Stimulated activated CD8-positive, alpha-beta memory T cell treated with anti-CD3 and anti-CD28 coated beads, Interleukin-4, amount 100 ng/mL, for 1 hour (primary cell): ENCODE measurements at places on chromosomes 1 and 21.

DNA sequence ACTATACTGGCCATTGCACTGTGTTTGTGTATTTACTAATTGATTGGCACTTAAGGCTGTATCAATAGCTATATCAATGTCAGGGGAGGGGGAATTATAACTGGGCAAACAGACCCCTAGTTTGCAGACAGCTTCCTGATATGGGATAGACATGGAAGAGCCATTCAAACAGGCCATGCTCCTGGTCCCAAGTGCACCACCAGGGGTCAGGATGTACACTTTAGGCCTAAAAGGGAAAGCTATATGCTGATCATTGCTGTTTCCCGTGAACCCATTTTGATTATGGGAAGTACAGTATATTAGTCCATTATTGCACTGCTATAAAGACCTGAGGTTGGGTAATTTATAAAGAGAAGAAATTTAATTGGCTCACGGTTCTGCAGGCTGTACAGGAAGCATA lies 124.9 kb upstream of the BACE2 start:
- DNase-seq = no peak

- DNase-seq = no peak
Measured at GRCh38 chr1:89887270-89887669, 66.4 kb downstream of the LRRC8D start.

DNA sequence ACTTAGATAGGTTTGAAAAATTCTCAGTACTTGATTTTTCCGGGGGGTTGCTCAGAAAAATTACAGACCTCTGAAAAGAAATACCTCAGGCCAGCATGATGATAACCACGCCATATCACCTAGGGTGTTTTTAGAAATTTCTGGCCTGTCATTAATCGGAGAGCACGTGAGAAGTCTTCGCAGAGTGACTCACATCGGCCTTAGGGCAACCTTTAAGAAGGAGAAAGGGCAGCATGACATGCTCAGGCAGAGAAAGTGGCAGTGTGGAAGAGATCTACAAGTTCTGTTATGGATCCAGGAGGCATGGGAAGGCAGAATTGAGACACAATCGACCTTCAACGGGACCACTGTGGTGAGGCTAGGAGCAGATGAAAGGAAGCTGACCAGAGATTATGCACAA lies 506.3 kb downstream of the LMO4 start:
- no peak for DNase-seq

DNA sequence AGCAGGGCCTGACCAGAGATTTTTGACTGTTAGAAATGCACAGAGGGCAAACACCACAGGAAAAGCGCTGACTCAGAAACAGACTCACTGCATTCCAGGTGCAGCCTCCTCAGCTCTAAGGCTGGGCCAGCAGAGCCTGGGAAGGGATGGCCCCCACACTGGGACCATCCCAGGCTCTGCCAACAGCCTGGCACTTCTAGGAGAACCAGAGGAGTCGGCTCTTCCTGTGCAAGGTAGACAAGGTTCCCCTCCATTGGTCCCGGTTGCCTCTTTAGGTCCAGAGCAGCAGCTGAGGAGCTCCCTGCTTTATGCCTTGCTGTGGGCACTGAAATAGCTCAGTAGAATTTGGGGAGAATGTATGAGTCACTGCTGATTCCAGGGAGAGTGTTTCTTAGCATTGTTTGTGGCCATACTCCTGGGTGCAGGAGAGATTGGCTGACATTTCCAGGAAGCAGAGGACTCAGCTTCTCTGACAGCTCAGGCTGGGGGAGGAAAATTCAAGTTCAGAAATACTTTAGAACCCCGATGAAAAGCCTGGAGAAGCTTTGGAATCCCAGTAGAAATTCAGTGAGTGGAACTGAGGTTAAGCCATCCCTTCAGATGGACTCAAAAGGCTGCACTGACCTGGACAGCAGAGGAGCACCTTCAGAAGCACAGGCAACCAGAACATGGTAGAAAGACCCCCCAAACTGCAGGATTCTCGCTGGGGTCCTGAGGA lies 19.7 kb downstream of the PRAMEF1 start:
- no peak for DNase-seq

GRCh38 chr1:108044318-108044717 lies 79.3 kb upstream of the VAV3 start:
- DNase-seq = no peak

GRCh38 chr1:43296207-43296606 lies 4.6 kb upstream of the TIE1 start:
- DNase-seq = no peak

- DNase-seq = no peak
Measured at GRCh38 chr1:14049965-14050364, 350.0 kb downstream of the PRDM2 start.

- no peak for DNase-seq
Measured at GRCh38 chr1:8404460-8405370, 86.8 kb downstream of the SLC45A1 start.

- DNase-seq = no peak
Measured at GRCh38 chr1:30738715-30739559, 15.6 kb upstream of the MATN1 start.

DNA sequence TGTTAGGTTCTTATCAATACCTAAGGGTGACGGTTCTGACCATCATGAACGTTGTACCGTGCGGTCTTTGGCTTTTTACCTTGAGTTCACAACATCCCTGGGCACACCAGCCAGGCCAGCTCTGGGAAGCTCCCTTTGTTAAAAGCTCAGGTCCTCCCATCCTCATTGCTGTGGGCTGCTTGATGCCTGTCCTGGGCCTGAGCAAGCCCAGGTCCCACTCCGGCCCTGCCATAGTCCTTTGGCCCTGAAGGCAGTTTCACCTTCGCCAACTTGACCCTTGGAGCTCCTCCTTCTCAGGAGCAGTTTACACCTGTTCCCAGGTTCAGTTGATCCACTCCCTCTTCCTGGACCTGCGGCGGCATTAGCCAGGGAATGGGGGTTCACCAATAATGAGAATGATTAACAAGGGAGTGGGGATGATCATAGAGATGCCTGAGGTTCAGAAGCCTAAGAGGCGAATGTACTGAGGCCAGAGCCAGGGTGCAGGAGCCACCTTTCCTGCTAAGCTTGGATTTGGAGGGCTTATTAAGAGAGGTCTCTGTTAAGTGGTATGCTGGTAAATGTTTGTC lies 40.2 kb downstream of the DHCR24 start:
- no peak for DNase-seq

- peak; percentile 48 for DNase-seq
Measured at GRCh38 chr1:40774266-40774998, 9.2 kb upstream of the KCNQ4 start.

GRCh38 chr1:106798991-106799390 lies 257.5 kb upstream of the PRMT6 start:
- no peak for DNase-seq

DNA sequence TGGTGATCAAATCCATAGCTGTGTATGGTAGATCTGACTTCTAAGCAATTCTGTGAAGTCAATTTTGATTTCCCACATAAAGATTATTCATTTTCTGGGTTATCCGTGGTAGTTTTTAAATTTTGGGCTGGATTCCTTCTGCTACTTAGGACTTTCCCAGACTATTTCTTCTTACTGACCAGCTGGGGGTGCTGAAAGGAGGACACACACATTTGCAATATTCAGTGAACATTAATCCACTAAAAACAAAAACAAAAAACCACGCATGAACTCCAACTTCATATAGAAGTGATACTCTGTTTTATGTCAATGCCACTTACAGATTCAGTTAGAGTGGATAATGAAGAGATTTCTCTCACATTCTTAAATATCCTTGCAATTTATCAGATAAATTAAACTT lies 105.4 kb downstream of the KCTD3 start:
- DNase-seq = no peak

GRCh38 chr1:204872262-204872881 lies 1.7 kb downstream of the NFASC start:
- no peak for DNase-seq

DNA sequence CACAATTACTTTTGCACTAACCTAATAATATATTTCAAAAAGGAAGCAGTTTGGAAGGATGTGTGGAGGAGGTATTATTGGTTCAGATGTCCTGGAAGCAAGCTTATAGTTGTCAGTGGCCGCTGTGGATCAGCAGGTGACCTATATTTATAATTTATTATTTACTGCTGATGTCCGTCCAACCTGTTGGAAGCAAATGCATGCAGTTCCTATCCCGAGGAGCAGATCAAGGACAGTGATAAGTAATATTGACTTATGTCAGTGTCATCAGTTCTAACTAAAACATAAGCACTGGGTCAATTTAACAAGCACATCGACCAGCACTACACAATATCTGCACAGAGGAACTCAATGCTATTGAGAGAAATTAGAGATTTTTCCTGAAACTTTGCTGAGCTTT lies 270.1 kb downstream of the BRINP2 start:
- no peak for DNase-seq

- no peak for DNase-seq
Measured at GRCh38 chr1:228150461-228151179, 890 bp downstream of the GJC2 start.

GRCh38 chr1:243910607-243911006 lies 60.6 kb upstream of the AKT3 start:
- DNase-seq = no peak

DNA sequence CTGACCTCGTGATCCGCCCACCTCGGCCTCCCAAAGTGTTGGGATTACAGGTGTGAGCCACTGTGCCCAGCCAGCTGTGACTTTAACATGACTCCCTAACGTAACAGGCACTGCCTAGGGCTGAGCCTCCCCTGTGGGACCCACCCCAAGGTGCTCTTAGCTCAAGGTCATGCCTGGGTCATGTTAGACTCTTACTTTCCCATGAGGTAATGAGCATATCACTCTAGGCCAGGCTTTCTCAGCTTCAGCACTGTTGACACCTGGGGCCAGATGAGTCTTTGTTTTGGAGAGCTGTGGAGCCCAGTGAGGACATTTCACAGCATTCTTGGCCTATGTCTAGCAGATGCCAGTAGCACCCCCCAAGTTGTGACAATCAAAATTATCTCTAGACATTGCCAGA lies 4.5 kb downstream of the NECAP2 start:
- DNase-seq = no peak

DNA sequence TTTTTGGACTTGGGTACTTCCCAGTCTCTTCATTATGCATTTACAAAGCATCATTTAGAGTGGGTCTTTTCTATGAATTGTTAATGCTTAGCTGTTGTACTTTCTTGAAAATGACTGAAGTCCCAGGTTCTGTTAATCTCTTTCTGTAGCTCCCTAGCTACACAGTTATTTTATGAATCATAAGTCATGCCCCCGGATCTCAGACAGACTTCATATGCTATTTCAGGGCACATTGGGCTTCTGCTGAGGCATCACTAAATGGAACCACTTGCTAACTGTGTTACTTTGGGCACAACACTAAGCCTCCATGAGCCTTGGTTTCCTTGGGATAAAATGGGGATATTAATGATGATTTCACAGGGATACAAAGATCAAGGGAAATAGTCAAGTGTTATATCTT lies 55.5 kb upstream of the RBM15 start:
- no peak for DNase-seq

DNA sequence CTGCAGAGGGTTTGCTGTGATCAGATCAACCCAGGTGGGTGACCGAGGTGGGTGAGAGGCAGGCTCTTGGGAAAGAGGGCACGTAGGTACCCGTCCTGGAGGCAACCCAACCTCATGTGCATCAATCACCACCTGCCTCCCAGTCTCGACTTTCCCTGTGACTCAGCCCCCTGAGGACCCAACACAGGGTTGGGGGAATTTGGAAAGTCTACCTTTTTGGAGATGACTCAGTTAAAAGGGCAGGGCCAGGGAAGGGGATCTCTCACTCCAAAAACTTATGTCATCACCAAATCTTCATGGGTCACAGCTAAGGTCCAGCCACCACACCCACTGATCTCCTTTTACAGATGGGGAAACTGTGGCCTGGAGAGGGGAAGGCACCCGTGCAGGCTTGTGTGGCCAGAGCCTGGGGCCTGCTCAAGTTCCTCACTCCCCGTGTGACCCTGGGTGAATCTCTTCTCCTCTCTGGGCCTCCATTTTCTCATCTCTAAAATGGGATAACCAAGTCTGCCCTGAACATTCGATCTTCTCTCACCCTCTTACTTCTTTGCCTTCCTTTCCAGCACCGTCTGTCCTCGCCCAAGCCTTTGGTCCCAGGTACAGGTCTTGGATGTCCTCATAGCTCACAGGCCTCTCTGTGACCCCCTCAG lies 34.6 kb upstream of the WNT4 start:
- DNase-seq = no peak

- no peak for DNase-seq
Measured at GRCh38 chr1:75131565-75132241, 2.5 kb upstream of the LHX8 start.

DNA sequence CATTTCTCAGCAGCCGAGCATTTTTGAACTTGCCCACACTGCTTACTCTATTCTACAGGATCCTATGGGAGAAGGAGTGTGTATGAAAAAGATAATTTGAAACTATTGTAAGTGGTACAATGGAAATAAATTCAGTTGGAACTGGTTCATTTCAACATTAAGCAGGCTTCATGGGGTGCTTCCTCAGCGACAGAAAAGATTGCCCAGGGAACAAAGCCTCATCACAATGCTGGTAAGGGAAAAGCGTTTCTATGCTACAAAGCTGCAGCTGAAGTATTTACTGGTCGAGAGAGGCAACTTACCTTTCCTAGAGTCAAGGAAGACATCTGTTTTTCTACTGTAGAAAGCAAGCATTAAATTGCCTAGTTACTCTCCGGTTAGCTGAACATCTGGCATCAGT lies 568.2 kb upstream of the ZP4 start:
- DNase-seq = no peak
